ENCODE measurements at places on chromosomes 12 and 14.

GRCh38 chr14:83744891-83745290 lies 1785.1 kb upstream of the FLRT2 start:
- no peak for DNase-seq

DNA sequence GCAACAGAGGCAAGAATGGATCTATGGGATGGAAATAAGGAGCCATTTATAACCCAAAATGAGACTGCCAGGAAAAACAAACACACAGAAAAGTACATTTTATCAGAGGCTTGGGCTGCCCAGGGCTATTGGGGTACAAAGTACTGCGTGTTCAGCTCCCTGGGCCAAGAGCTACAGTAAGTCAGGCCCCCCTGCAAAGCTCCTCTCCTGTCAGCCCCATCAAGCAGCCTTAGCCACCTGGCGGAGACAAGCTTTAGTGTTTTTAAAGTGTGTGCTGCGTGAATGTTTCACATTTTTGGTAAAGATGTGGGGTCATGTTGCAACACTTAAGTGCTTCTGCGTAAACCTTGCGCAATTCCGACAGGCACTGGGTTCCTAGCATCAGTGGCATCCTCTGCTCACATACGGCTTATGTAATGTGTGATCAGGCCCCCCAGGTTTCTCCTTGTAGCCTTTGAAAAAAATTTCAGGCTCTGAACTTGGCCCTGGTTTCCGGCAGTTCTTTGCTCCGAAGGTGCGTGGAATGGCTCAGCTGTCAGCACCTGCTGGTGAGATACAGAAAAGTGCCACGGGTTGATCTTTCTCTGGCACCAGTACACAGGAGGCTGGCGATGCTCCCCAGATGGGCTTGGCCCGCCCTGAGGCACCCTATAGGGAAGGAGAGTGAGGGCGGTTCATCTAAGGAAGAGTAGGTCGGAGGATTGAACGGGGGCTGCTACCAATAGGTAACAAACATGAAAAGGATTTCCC lies 198.7 kb upstream of the EEA1 start:
- no peak for DNase-seq

DNA sequence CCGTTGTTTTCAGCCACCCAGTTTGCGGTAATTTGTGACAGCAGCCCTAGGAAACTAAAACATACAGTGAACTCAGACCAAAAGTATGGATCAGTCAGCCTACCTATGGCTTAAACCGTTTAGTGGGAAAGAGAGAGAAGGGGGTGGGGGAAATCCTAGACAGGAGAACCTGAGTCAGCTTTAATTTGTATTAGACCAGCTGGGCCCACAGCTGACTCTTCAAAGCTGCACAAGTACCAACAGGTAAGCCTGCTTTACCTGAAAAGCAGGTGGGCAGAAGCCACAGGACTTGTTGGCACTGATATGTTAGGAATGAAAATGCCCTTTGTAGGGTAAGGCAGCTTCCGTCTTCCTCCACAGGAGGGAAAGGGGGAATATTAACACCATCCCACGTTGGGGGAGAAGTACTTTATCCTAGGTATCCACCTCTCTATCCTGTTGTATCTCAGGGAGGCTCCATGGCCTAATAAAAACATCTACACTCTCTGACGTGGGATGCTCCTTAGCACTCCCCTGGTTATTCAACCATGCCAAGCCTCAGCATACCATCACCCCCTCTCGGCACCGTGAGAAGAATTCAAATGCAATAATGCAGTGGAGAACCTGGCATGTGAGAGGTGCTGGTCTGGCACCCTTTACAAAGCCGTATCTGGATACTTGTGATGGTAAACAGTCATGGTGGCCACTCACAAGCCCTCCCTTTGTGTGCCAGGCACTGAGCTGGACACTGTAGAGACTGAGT lies 70.3 kb downstream of the STON2 start:
- DNase-seq: no peak

DNA sequence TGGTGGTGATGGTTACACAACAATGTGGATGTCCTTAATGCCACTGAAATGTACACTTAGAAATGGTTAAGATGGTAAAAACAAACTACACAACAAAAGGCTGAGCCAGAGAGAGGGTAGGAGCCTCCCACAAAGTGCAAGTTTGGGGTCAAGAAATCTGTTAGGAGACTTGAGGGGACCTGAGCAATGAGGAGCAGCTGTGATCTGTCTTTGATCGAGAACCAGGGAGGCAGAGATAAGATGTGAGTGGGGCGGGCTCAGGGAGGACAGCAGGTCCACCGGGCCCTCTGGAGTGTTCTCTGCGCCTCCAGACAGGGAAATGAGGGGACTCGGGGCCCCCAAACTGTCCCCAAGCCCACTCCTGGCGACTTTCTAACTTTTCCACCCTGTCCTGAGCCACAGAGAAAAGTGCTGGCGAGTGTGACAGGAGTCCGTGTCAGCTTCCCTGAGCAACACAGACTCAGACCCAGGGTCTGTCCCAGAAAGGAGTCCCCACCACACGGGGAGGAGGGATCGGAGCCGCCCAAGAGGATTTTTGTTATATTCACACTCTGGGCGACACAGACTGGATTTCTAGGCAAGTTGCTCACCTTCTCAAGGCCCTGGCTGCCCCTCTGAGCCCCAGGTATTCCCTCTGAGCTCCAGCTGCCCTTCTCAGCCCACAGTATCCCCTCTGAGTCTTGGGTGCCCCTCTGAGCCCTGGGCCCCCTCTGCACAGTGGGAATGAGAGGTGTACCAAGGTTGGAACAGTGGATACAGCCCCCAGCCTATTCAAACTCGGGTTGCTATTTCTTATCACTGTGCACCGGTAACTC lies 11.5 kb upstream of the SCARB1 start:
- no peak for DNase-seq

DNA sequence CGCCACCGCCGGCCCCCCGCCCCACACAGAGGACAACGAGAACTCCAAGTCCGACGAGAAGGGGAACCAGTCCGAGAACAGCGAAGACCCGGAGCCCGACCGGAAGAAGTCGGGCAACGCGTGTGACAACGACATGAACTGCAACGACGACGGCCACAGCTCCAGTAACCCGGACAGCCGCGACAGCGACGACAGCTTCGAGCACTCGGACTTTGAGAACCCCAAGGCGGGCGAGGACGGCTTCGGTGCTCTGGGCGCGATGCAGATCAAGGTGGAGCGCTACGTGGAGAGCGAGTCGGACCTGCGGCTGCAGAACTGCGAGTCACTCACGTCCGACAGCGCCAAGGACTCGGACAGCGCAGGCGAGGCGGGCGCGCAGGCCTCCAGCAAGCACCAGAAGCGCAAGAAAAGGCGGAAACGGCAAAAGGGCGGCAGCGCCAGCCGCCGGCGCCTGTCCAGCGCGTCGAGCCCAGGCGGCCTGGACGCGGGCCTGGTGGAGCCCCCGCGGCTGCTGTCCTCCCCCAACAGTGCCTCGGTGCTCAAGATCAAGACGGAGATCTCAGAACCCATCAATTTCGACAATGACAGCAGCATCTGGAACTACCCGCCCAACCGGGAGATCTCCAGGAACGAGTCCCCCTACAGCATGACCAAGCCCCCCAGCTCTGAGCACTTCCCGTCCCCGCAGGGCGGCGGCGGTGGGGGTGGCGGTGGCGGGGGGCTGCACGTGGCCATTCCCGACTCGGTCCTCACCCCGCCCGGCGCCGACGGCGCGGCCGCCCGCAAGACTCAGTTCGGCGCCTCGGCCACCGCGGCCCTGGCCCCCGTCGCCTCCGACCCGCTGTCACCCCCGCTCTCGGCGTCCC lies 150.9 kb downstream of the EGLN3 start:
- no peak for DNase-seq

GRCh38 chr14:83863042-83863774 lies 1666.7 kb upstream of the FLRT2 start:
- DNase-seq: no peak

DNA sequence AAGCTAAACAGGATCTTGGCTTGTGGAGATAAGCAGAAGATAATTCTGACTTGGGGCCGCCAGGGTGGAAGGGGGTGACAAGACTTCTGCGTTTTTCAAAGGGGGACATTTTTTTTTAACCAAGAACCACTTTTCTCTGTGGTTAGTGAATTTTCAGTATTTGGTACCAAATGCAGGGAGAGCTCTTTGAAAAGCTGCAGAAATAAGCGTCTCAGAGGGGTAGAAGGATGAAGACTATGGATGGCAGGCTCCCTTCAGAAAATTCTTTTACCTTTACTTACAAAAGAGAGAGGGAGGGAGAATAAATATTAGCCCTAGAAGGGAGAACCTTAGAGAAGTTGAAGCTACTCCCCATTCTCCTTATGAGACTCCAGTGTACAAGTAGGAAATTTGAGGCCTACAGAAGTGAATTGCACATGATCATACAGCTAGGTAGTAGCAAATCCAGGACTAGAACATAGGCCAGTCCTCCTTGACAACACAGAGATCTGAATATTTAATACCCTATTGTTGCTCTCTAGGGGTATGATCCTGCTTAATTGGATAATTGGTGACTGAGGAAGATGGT lies 840 bp downstream of the MRPL52 start:
- no peak for DNase-seq

GRCh38 chr12:40281791-40282364 lies 57.1 kb downstream of the LRRK2 start:
- no peak for DNase-seq

- no peak for DNase-seq
These were observed 117.8 kb downstream of the PHLDA1 start for GRCh38 chr12:75913502-75914351.

- no peak for DNase-seq
These were observed 91.2 kb downstream of the WNK1 start for GRCh38 chr12:843609-844008.

GRCh38 chr12:65125975-65126374 lies 4.9 kb upstream of the WIF1 start:
- DNase-seq: no peak

DNA sequence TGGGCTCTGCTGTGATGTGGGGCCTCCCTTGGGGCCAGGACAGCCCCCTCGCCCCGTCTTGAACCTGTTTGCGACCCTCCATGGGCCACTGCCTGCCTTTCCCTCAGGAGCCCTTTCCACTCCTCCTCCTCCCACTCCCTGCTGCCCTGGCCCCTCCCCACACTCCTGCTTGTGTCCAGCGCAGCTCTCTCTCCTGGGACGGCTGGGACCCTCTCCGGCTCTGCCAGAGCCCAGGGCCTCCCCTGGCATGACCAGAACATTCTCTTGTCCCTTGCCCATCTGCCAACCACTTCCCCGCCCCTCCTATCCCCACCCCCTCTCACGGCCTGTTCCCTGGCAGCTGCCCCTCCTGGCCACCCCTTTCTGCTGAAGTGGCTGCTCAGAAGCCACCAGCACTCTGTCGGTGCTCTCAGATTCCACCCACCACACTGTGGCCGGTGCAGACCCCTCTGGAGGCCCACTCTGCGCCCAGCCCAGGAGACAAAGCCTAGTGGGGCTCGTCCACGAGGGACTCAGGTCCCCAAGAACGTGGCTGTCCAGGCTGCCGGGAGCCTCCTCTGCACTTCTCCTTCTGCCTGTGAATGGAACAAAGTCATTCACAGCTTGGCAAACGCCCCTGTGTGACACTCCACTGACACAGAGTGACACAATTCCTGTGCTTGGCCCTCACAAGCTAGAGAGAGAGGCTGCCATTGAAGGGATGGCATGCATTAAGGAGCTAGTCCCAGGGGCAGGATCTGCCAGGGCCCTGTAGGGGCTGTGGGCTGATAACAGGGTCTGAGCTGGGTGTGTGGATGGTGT lies 1.4 kb downstream of the ASPG start:
- no peak for DNase-seq

DNA sequence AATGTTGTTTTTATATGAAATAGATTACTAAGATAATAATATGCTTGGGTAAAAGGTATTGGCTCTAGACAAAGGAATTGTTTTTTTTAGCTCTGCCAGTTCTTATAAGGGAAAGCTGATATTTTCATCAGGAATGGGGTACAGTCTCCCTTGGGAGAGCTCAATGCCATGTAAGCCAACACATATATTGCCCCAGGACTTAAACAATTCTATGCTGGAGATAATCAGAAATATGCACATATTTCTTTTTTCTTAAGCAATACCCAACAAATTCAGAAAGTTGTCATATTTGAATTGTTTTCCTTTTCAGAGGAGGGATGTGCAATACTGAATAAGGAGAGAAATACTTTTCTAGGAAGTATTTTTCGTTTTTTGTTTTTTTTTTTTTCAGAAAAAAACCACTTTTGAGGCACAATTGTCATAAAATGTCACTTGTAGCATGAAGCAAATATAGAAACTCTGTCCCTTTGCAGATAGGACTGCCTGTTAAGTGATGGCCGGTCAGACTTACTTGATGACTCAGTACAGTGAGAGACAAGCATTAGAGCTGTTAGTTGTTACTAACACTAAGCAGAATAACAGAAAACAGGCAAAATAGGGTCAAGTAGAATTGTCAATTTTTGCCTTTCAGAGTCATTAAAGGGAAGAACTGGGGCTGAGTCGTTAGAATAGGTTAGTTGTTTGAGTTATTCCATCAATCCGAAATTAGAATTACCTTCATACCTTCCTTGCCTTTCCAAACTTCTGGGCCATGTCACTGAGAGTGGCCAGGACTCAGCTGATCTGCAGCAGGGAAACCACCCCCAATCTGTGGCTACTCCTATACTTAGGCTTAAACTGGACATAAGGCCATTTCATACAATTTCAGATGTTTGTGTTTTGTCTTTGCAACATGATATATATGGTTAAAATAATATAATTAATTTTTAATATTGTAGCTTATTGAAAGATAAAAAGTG lies 168.1 kb downstream of the SLC38A4 start:
- DNase-seq: no peak

- no peak for DNase-seq
These were observed 133.7 kb downstream of the MDGA2 start for GRCh38 chr14:47541662-47542061.

GRCh38 chr12:85627584-85627983 lies 208.6 kb downstream of the RASSF9 start:
- DNase-seq: no peak

DNA sequence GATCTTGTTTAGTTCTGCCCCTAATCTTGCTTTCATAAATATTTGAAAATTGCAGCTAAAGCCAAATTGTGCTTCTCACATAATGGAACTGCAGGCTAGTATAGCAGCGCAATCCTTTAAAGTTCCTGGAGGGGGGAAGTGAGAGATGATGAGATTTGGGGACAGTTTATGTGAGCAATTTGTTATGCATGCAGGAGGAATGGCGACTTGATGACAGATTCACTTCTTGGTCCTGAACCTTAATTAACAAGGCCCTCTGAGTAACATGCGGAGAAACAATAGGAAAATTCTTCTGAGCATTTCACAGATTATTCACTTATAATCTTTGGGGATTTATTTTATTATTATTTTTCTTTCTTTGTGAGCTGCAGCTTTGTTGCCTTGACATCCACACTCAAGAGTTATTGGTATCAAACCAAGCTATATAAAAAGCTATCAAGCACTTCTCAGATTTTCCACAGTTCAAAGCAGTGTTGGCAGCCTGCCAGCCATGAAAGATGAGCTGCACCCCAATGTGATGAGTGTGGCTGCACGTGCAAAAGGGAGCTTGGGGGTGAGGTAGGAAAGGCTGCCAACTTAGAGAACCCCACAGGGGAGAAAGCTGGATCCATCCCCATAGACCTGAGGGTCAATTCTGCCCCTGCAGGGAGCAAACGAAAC lies 1662.2 kb upstream of the FLRT2 start:
- DNase-seq: no peak

GRCh38 chr14:54314365-54315104 lies 82.3 kb upstream of the CDKN3 start:
- no peak for DNase-seq
